Activated CD4-positive, CD25-positive, alpha-beta regulatory T cell treated with anti-CD3 and anti-CD28 coated beads, Interleukin-2, amount 50 U/mL, for 16 hours (primary cell): ENCODE measurements at places on chromosomes 13 and 19.

DNA sequence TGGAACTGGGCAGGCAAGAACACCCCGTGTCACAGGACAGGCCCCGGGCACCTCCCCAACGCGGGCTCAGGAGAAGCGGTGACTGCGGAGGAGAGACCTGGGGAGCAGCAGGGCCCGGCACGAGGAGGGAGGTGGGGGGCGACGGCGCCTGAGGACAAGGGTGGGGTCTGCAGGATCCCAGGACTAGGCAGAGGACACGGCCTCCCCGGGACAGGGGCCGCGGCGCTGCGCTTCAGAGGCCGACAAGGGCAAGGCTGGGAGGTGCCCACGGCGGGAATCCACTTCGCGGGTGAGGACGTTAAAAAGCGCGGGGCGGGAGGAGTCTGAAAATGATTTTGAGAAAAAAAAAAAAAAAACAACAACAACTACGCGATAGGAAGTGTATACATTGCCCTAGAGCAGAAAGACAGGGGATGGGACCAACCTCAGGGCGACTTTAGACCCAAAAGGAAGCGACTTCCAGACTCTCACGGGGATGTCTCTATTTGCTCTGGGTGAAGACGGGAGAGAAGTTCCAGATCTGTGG is 44.9 kb downstream of the ZNF611 start:
- no peak for DNase-seq

DNA sequence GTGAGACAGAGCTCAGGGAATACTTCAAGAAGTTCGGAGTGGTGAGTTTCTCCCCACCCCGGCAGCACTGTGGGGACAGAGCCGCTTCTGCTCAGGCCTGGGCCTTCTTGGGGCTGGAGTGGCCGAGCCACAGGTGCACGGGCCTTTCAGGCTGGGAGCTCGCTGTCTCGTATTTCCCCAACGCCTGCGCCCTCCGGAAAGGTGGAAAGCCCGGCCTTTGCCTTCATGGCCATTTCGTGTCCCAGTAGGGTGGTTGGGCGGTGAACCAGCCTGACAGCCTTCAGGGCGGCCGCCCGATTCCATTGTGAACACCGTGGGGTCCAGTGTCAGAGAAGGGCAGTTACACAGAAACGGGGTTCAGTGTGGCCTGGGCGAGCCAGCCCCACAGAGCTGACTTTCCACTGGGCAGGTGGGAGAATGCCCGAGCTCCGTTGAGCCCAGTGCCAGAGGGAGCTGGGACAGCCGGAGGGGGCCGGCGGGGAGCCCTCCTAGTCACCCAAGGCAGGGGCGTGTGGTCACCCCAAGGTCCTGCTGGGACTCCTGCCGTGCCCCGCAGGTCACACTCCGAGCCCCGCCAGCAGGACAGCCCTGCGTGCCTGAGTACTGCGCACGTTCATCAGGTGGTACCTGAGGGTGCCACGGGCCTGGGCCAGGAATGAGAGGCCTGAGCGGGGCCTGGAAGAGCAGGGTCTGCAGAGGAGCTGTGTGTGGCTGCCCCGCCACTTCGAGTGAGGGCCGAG is 14.0 kb downstream of the DAZAP1 start:
- DNase-seq = no peak

- DNase-seq = no peak
Measured at GRCh38 chr13:70905035-70905434, 796.8 kb upstream of the KLHL1 start.

DNA sequence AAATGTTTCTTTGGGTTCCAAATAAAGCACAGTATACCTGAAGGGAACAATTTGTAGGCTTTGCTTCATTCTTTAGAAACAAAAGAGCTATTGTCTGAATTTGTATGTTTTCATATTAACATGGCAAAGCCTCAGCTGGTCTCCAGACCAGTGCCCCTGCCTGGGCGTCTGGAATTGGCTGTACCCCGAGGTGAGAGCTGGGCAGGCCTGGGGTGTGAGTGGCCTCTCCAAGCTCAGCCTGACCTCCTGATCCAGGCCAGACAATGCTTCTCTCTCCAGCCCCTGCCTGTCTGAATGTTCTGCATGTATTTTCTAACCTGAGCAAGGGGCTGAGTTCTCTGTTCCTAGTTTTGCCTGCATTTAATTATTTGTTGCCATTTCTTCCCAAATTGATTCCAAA is 66.3 kb upstream of the MCF2L start:
- no peak for DNase-seq

DNA sequence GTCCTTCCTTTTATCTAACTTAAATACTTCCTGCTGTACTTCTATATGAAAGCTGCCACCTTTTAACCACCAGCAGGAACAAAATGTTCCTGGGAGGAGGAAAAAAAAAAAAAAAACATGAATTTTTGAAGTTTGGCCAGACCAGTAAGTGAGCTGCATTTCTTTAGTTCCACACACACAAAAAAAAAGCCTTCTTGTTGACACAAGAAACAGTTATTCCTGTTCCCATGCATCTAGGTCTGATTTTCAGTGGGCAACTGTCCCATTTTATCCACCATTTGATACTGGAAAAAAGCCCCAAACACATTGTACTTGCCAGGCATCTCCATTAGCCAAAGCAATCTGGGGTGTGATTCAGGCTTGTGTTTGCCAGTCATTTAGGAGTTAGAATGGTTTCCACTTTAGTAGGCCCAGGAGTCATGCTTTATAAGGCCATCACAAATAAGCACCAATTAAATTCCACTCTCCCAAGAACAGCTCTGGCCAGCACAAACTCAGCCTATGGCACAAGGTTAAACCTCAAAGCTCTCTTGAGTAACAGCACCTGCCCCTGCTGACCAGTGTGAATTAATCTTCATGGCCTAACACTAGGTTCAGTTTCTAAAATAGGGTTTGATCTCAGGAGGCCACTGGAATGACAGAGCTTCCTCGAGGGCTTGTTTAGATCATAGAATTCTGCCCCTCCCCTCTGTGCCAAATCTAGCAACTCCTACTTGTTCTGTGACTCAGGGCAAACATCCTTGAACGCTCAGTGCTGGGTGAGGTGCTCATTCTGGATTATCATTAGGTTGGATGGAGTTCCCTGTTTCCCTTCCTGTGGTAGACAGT is 67.1 kb downstream of the NUFIP1 start:
- DNase-seq = no peak

- DNase-seq = peak; percentile 75
Measured at GRCh38 chr19:14366529-14366928, 14.7 kb upstream of the ADGRE5 start.

- no peak for DNase-seq
Measured at GRCh38 chr13:83563499-83563898, 318.8 kb downstream of the SLITRK1 start.

GRCh38 chr19:14222886-14223285 is 16.9 kb upstream of the ADGRL1 start:
- no peak for DNase-seq

DNA sequence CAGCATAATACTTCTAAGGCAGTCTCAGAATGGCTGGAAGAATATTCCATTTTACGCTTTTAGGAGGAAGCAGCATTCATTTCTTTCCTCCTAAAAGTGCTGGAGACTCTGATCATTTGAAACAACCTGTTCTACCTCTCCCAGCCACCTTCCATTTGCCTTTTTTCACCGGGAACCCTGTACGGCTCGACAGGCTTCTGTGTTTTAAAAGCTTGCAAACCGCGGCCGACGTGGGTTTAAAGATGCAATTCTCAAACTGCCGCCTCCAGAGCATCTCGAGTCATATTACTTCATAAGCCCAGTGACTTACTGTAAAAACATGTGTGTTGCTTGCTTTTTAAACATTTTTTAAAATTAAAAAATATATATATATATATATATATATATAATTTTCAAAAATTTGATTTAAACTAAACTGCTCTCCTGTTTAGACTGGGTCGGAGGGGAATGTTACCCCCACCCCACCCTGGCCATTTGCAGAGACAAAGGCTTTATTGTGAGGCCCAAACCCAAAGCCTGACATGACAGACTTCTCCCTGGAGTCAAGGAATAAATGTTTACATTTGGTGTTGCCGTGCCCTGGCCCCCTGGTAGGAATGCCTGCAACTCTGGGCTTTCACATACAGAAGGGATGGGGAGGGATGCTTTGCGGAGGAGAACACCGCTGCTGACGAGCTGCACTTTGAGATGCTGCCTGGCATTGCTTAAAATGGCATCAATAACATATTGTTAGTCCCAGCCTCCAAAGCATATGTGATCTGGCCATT is 30.4 kb downstream of the ZNF536 start:
- DNase-seq = no peak

DNA sequence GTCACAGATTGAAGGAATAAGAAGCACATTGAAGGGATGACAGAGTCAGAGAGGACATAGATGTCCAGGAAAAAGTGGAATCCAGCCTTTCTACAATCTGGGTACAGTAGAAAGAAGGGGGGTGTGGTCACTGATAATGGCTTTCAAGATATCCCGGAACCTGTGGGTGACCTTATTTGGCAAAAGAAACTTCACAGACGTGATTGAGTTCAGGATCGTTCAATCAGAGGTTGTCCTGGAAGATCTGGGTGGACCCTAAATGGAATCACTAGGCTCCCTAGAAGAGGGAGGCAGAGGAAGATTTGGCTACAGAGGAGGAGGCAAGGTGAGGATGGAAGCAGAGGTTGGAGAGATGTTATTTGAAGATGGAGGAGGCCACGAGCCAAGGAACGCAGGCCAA is 13.0 kb upstream of the SYCN start:
- DNase-seq = no peak

DNA sequence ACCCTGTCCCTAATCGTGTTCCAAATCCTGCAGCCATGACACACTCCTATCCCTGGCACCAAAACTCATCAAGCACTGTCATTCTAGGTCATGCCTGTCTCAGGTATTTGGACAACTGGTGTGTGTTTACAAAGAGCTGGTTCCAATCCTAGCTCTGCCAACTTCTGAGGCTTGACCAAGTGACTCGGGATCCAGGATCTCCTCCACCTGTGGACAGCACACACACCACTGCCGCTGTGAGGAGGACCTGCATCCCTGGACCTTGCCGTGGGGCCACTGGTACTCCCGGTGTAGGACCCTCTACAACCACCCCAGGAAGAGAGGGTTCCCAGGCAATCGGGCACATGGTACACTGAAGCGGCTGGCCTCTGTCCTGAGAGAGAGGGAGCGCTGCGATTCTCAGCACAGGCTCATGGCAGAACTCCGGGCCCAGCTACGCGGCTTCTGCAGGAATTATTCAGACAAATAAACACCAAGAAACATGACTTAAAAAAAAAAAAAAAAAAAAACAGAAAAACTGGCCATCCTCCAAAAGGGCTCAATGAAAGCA is 20.4 kb downstream of the MLLT1 start:
- DNase-seq = no peak

DNA sequence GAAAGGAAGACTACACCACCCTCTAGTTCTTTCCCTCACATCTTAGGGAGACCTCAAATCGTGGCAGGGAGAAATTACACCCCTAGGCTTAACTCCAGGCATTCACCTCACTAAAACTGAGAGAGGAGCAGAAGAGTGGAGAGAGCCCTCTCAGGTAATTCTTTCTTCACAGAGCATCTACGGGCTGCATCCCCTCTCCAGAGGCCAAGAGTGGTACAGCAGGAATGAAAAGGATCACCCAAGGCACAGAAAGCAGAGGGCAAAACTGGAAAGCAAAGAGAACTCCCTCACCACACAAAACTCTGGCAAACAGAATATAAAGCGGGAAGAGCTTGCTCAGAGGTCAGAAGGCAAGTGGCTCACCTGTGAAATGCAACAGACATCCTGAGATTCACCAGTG is 661.2 kb downstream of the TBC1D4 start:
- DNase-seq = no peak

DNA sequence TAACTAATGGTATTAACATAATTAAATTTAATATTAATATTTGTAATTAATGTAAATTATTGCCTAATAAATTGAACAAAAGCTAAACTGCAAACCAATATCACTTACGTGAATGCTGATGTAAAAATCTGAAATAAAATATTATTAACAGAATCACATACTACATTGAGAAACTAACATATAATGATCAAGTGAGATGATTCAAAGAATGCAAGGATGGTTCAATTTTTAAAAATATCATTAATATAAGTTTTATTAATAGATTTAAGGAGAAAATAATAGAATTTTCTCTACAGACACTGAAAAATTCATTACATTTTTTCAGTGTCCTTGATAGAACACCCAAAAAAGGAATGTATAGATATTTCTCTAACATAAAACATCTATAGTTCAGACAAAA is 23.5 kb upstream of the EBPL start:
- DNase-seq = no peak

DNA sequence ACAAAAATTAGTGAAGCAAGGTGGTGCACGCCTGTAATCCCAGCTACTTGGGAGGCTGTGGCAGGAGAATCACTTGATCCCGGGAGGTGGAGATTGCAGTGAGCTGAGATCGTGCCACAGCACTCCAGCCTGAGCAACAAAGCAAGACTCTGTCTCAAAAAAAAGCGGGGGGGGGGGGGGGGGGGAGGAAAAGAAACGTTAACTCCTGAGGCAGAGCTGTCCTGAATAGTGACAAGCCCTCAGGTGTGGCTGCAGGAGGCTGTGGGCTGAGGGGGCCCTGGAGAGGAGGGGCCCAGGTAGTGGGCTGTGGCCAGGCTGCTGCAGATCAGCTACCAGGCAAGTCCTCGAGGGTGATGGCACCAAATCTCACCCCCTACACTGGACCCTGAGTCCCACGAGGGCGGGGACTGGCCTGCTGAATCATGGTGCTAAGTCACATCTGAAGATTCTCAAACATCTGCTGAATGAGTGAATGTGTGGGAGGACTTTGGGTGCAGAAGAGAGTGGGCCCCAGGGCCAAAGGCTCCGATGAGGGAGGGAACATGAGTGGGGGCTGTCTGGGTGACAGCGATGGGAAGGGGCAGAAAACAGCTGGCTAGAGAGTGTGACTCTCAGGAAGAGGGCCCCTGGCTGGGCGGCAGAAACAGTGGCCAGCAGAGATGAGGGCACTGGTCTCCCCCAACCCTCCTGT is 24.6 kb upstream of the ATP1A3 start:
- DNase-seq = no peak

DNA sequence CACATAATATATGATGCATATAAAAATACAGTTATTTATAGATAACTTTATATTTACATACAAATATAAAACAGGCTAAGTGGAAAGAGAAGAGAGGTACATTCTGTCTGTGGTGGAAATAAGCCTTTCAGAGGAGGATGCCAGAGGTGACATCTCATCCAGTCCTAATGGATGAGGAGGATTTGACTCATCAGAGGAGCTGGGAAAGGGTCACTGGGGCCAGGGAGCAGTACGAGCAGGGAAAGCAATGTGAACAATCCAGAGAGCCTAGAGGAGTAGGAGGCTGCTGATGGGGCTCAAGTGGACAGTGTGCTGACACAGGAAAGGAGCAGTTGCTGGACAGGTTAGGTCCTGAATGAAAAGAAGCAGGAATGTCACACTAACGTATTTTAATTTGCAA is 18.6 kb downstream of the NALCN start:
- no peak for DNase-seq
